ENCODE measurements at places on chromosomes 13 and 19.

DNA sequence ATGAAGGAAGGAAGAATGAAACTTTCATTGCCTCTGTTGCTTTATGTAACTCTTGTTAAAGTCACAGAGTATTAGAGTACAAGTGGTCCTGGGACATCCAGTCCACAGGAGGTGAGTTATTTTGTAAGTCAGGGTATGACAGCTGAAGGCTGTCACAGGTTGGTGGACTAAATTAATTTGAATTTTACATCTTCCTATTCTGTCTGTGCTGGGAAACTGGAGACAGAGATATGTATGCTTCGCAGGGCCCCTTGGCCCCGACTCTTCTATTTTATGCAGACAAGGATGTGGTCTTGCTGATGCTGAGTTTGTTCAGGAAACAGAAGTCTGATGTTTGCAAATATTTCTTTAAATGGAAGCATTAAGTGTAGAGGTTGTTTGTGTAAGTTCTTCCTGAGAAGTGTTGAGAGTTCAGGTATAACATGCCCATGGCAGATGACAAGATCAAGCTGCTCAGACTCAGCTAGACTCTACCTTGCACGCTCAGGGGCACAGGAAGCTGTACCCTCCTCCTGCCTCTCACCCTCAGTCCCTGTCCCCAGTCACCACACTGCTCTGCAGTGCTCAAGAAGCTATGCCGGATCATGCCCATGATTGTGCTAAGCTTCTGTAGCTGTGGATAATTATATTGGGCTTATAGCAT lies 23.4 kb downstream of the RASL11A start:
- no peak for DNase-seq

DNA sequence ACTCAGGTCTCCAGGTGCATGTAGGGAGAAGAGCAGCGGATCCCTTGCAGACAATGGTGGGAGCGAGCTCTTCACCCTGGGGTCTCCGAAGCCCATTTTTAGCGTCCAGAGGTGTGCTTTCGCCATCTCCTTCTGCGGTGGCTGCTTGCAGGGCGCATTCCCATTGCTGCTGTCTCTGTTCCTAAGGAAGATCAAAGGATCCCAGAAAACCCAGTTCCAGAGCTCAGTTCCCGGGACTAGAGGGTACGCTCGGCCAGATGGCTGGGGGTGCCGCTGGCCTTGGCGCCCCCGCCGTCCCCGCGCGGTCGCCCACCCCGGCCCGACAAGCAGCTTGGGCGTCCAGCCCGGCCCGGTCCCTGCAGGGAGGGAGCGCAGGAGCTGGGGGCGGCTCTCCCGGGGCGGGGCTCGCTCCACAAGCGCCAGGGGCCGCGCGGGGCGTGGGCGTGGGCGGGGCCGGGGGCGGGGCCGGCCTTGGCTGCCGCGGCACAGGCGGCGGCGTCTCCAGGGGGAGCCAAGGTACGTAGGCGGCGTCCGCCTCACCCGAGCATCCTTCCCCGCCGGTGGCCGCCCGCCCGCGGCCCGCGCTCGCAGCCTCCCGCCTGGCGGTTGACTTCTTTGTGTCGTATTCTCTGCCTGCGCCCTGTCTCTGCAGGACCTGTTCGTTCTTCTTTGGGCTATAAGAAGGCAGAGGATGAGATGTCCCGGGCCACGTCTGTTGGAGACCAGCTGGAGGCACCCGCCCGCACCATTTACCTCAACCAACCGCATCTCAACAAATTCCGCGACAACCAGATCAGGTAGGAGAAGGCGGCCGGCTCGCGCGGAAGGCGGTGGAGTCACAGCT lies 96.8 kb downstream of the ATP8A2 start:
- DNase-seq, result no peak

DNA sequence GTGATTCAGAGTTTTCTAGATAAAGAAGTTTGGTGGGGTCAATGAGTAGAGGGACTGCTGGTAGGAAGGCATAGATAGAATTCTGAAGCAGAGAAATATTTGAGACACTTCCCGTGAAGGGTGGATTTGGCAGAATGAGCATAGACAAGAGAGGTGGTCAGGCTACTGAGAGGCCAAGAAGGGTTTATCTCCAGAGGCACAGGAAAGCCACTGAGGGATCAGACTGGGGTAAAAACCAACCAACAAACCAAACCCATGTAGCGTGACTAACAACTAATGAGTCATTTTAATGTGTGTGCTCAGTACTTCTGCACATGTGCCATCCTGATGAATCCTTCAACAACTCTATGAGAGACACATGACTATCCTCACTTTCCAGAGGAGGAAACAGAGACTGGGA lies 60.0 kb upstream of the SERP2 start:
- peak; percentile 15 for DNase-seq

DNA sequence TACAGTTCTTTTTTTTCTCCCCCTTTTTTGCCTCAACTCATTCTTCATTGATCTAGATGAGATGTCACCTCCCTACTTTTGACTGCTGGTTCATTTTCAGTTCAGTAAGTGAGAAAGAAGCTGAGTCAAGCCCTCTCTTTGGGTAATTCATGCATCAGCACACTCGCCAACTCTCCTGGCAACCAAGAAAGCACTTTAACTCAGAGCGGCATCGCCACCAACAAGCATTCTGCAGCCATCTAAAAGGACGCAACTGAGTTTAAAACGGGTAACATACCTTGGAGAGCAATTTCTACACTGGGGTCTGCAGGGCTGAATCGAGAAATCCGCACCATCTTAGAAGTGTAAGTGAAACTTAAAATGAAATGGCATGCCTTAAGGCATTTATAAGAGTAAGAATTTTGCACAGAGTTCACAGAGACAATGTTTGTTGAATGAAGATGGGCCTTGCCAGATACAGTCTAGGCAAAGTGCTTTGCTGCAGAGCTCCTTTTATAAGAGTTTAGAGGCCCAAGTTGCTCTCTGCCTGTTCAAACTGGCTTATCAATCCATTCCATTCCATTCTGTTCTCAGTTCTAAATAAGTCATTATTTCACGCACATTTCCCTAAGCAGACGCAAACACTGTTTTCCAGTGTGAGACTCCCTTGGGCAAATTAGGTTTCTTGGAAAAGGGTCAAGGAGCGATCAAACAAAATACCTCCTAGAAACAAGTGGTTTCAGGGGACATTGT lies 338.0 kb downstream of the ENOX1 start:
- no peak for DNase-seq
